Lower lobe of right lung (tissue), 2 donors: ENCODE measurements at places on chromosomes 2 and 18. TPM values are rescaled to one million over a fixed set of nuclear protein-coding genes. Genes with fewer than 3 reads are reported as not detected.

- no peak for DNase-seq
Measured at GRCh38 chr2:173568054-173568453, 213.4 kb downstream of the CDCA7 start.

DNA sequence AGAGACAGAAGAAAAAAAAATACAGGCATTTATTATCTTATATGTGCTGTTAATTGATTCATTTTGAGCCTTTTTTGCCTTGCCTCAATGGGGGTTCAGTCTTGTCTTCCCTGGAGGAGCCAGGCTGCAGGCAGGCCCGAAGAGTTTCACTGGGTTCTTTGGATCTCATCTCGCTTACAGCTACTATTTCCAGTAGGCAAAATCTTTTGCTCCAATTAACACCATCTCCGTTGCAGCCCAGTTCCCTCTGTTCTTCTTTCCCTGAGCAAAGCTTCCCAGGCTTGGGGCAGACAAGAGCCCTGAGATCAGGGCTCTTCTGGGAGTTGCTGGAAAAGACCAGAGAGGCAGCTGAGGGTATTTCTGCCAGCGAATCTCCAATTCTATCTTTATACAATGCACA, 168.8 kb upstream of the CELF4 start:
- no peak for DNase-seq

- DNase-seq, result no peak
Measured at GRCh38 chr18:53943326-53943860, 281.1 kb downstream of the MBD2 start.

- no peak for DNase-seq
Measured at GRCh38 chr2:128037649-128038048, 9.8 kb upstream of the SAP130 start.

DNA sequence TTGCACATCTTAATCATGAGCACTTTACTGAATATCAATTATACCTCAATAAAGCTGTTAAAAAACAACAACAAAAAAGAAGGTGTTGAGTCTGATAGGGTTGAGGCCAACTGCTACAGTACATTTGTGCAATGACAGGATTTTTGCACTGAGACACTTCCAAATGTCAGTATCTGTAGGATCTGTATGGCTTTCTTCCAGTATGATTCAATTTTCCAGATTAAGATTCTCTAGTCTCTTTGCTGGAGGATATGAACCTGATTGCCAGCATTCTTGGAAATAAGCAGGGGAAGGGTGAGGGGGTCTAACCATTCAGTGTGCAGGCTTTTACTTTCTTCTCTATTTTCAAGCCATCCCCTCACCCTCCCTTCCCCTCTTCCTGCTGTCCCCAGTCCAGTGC, 85.1 kb downstream of the SEMA4F start:
- DNase-seq, result no peak

GRCh38 chr2:217857624-217858506, 144.9 kb downstream of the TNS1 start:
- DNase-seq, result no peak

DNA sequence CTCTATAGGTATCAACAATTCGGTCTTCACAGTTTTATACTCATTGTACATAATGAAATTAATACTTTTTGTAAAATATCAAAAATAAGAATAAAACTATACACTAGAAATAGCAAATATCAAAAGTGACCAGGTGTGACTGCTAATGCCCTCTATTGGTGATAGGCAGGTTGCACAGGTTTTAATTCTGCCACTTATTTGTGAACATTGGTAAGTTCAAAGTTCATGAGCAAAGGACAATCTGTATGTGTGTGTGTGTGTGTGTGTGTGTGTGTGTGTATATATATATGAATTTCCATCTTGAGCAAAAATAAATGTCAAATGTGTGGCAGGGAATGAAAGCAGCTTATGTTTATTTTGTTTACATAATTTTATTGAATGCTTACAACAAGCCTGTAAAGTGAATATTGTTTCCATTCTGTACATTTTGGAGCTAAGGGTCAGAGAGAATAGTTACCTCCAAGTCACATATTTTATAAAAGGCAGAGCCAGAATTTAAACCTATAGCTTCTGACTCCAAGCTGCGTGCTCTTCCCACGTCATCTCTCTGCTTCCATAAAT, 537.4 kb downstream of the CPS1 start:
- no peak for DNase-seq

DNA sequence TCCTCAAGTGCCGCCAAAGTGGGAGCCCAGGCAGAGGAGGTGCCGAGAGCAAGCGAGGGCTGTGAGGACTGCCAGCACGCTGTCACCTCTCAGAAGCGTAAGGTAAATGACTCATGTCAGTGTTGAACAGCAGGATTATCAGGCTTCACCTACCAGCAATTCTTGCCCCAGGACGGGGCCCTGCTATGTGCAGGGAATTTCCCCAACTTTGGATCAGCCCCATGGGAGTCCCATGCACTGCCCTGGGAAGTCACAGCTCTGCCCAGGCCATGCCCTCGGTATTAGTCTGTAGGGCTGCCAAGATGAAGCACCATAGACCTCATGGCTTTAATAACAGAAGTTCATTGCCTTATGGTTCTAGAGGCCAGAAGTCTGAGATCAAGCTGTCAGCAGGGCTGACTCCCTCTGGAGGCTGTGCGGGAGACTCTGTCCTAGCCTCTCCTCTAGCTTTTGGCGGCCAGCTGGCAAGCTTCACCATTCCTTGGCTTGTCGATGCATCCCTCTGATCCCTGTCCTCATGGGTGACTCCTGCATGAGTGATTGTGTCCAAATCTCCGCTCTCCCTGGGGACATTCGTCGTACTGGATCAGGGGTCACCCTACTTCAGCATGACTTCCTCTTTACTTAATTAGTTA, 55.9 kb downstream of the TRPM8 start:
- DNase-seq, result no peak

The IL1R1 gene
- 152 TPM for total RNA-seq

The MAP3K19 gene
- 7.2 TPM for total RNA-seq

The OSBPL6 gene
- 7.9 TPM for total RNA-seq

The ZC3H6 gene
- 18.0 TPM for total RNA-seq

The TGFA gene
- total RNA-seq, result 8.2 TPM

The CXCR1 gene
- 10.4 TPM for total RNA-seq

The TNFAIP6 gene
- 2.1 TPM for total RNA-seq
